ENCODE measurements at places on chromosomes 16 and 17. TPM values are rescaled to one million over a fixed set of nuclear protein-coding genes. Genes with fewer than 3 reads are reported as not detected.

DNA sequence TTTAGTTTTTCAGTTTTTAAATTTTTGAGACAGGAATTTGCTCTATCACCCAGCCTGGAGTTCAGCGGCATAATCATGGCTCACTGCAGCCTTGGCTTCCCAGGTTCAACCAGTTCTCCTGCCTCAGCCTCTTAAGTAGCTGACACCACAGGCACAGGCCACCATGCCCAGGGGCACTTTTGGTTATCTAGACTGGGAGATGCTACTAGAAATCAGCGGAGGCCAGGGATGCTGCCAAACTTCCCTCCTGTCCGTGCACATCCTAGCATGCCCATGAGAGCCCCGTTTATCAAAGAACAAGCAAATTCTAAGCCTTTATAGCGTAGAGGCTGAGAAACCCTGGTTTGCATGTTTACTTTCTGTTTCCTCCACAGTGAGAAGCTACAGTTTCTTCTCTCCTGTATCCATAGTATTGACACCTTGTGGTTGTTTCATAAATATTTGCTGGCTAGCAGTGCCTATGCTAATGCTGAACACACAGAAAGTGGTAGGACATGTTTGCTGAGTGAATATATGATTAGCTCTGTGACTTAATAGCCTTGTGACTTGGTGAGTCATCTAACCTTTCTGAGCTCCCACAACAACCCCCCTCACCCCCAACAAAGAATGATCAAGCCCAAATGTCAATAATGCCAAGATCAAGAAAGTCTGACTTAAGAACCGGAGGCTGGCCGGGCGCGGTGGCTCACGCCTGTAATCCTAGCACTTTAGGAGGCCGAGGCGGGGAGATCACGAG is 39.2 kb upstream of the MAF start:
- H3K27ac ChIP-seq = no peak overlapping the region
- no peaks in the 10 kb centered on the region for H3K36me3 ChIP-seq
- H3K4me3 ChIP-seq = no peak overlapping the region
- DNase-seq = no peak

- H3K27me3 ChIP-seq = no peaks in the 10 kb centered on the region
- no peak for DNase-seq
- no peaks in the 10 kb centered on the region for H3K36me3 ChIP-seq
Measured at GRCh38 chr17:27276653-27277156, 17.2 kb upstream of the WSB1 start.

DNA sequence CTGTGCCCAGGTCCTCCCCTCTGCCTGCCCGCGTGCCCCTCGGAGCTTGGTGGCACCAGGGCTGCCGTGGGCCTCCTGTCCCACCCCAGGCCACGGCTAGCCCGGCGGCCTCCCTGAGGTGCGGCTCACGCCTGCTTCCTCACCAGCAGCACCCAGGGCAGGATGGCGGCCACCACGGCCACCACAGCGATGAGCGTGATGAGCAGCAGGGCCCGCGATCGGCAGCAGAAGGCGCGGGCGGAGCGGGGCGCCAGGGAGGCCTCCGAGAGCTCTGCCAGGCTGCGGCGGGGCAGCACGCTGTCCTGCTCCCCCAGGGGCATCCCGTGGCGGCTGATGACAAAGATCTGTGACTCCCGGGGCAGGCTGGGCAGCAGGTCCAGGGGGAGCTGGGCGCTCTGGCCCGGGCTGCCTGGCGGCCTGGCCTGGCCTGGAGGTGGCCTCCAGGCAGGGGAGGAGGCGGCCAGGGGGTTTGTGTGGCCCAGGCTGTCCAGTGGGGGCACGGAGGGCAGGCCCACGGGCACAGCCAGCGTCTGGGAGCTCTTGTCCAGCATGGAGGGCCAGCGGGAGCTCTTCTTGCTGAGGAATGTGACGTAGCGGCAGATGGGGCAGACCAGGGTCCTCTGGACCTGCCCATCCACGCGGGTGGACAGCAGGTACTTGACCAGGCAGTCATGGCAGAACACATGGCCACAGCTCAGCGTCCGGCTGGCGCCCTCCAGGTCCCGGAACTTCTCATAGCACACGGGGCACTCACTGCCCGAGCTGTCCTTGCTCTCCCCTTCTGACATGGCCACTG is 4.8 kb downstream of the RNF222 start:
- no peak overlapping the region for H3K4me3 ChIP-seq
- no peak for DNase-seq
- H3K36me3 ChIP-seq = no peaks in the 10 kb centered on the region
- peaks cover 33% of the 10 kb centered on the region for H3K27me3 ChIP-seq
- H3K27ac ChIP-seq = no peak overlapping the region
- peaks cover 6% of the 10 kb centered on the region for H3K4me1 ChIP-seq

- H3K4me3 ChIP-seq = no peak overlapping the region
- H3K27ac ChIP-seq = no peak overlapping the region
- peaks cover 15% of the 10 kb centered on the region for H3K4me1 ChIP-seq
- no peaks in the 10 kb centered on the region for H3K27me3 ChIP-seq
Measured at GRCh38 chr17:56111706-56112485, 41.4 kb upstream of the ANKFN1 start.

DNA sequence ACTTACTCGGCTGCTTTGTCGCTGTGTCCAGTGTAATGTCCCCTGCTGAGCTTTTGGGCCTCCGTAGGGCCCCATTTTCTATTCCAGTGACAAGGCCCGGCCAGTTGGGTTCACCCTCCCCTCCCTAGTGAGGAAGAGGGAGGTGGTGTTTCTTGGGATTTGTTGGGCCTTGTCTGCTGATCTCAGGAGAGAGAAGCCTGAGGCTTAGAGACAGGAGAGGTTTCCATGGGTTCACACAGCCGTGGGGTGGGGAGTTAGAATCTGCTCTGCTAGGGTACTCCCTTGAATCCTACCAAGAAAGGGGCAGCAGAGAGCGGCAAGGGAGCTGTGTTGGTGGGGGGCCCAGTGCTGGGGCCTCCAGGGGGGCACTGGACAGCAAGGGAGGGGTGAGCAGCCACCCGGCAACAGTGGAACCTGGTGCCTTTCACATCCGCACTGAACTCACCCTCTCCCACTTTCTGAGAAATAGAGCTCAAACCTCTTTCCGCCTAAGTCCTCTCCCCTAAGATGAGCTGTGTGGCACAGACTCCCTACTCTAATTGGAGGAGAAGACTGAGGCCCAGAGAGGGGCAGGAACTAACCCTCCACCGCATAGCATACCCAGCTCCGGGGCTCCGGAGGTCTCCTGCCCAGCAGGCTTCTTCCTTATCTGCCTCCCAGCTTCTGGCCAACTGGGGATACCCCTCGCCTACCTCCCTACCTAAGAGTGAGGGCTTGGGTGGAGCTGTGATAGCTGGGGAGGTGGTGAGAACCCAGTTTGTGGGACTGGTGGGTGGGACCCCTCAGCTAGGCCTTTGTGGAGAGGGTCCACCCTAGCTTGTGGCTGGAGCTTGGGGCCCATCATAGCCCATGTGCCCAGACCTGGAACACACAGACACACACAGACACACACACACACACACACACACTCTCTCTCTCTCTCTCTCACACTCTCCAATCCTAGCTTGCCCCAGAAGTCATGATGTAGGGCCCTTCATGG is 6.8 kb downstream of the TBKBP1 start:
- H3K27me3 ChIP-seq = no peaks in the 10 kb centered on the region
- no peak for DNase-seq
- H3K36me3 ChIP-seq = no peaks in the 10 kb centered on the region
- H3K4me3 ChIP-seq = no peak overlapping the region
- no peaks in the 10 kb centered on the region for H3K4me1 ChIP-seq

GRCh38 chr16:80743273-80743672 is 61.1 kb downstream of the CDYL2 start:
- no peak overlapping the region for H3K4me3 ChIP-seq
- no peaks in the 10 kb centered on the region for H3K27me3 ChIP-seq
- no peaks in the 10 kb centered on the region for H3K36me3 ChIP-seq
- no peak overlapping the region for H3K27ac ChIP-seq

DNA sequence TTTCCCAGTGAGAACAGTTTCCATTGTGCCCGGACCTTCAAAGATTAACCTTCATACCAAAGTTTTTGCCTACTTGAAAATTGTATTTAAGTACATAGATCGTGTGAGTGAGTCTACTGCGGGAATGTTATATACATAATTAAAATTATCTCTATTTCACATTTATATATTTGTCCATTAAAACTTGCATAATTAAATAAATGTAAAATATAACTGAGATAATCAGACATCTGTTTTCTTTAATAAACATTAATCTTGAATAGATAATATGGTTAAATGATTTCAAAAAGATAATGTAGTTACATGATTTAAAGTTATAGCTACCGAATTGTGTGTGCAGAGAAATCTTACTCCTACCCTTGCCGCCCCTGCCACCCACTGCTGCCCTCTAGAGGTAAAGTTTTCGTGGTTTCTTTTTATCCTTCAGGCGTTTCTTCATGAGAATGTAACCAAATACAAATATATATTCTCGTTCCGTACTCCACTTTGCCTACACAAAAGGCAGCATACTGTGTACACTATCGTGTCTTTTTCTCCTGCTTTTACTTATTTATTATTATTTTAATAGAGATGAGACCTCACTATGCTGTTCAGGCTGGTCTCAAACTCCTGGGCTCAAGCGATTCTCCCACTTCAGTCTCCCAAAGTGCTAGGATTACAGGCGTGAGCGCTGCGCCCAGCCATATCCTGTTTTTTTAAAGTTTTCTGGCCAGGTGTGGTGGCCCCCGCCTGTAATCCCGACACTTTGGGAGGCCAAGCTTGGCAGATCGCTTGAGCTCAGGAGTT is 35.6 kb downstream of the RPA1 start:
- H3K36me3 ChIP-seq = no peaks in the 10 kb centered on the region
- peak; percentile 48 for DNase-seq
- H3K4me1 ChIP-seq = no peaks in the 10 kb centered on the region
- no peak overlapping the region for H3K4me3 ChIP-seq

DNA sequence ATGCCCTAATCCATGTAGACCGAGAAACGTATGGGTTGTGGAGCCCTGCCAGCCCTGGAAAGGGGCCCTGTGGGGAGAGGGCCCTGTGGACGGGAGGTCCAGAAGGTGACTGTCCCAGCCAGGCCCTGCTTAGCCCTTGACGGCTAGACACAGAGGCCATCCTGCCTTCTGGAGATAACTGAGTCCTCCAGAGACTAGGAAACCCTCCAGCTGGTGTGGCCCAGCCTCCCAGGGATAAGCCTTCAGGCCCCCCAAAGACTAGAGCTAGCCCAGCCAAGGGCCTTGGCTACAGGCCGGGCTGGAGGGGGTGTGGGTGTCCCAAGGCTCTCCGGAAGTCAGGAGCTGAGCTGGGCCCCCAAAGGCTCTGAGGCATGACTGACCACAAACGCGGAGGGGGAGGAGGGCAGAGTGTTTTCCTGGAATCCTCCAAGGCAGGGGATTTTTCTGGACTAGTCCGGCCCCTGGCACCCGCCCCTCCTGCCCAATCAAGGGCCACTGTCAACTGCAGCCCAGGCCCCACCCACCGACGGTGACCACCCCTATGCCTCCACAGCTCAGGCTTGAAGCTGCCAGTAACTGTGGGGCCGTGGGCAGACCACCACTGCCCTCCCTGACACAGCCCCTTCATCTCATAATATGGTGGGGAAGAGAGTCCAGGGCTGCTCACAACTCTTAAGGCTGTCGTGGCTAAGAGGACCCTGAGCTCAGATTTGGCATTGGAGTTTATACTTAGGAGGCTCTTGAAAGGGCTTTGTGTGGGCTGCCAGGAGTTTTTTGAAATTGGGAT is 885 bp upstream of the VASN start:
- peak overlapping the region; percentile 60 for H3K4me3 ChIP-seq
- peak overlapping the region; percentile 92 for H3K27ac ChIP-seq
- H3K27me3 ChIP-seq = no peaks in the 10 kb centered on the region
- H3K4me1 ChIP-seq = peaks cover 45% of the 10 kb centered on the region

DNA sequence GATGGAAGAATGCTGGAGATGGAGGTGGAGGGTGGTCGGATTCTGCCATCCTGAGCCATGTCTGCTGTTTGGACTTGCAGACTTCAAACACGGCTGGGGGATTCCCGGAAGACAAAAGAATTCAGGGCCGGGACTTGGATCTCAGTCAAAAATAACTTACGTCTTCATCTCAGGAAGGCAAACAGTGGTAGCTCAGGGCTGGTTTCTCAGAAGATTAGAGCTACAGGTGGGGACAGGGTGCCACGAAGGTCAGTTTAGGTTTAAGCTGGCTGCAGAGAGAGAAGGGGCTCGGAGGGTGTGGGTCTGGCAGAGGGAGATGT is 4.3 kb upstream of the RHBDL3 start:
- no peaks in the 10 kb centered on the region for H3K36me3 ChIP-seq
- DNase-seq = no peak
- no peak overlapping the region for H3K4me3 ChIP-seq
- no peak overlapping the region for H3K27ac ChIP-seq
- H3K27me3 ChIP-seq = peaks cover 37% of the 10 kb centered on the region

DNA sequence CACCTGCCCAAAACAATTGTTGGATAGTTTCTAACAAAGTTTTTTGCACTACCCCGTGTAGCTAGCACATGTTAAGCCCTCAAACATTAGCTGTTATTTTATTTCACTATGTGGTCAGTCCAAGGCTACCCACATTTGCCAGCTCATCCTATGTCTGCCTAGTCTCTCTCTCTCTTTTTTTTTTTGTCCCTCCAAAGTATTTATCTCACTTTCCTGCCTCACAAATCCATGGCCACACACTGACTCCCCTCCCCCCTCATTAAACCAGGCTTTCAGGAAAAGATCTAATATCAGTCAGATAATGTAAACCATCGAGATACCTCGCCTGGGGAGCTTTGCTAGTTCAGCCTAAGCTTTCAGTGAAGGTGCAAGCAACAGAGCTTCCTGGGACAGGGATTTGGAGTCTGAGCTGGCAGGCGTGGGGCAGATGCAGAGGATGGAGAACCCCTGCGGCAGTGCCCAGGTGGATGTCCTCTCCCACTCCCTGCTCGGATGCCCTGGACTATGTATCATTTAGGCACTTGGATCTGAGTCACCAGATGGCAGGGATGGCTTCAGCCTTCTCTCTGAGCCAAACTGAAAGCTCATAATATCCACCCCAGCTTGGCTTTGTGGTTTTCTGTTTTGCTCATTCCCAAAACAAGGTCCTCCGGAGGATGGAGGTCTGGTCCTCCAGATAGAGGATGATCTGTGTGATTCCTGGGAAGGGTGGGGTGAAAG is 73.7 kb upstream of the FOXF1 start:
- no peaks in the 10 kb centered on the region for H3K27me3 ChIP-seq
- H3K4me1 ChIP-seq = peaks cover 12% of the 10 kb centered on the region
- H3K36me3 ChIP-seq = no peaks in the 10 kb centered on the region
- H3K27ac ChIP-seq = no peak overlapping the region

DNA sequence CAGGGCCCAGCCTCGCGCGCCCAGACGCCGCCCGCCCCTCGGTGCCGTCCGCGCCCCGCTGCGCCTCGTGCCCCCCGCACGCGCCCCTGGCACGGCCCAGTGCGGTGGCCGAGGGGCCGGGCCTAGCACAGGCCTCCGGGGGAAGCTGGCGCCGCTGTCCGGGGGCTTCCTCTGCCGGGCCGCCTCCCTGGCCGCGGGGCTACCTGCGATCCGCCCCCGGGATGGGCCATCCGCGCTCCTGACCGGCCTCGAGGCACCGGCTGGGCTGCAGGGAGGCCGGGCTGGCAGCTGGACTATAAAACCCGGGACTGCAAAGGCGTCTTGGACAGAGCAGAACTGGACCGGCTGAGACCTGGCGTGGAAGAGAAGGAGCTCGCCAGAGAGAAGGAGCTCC is 783 bp downstream of the BHLHA9 start:
- no peak overlapping the region for H3K27ac ChIP-seq
- peaks cover 54% of the 10 kb centered on the region for H3K27me3 ChIP-seq
- no peak overlapping the region for H3K4me3 ChIP-seq
- no peaks in the 10 kb centered on the region for H3K36me3 ChIP-seq
- H3K4me1 ChIP-seq = peaks cover 19% of the 10 kb centered on the region

Gene ADCY9
- 35.0 TPM for total RNA-seq

Gene DLX3
- total RNA-seq = not detected

Gene SLC9A5
- 1.6 TPM for total RNA-seq

Gene KRTAP9-4
- total RNA-seq = not detected

Measured in transverse colon (tissue), 4 donors.